Thymus (tissue), 14 donors: ENCODE measurements at places on chromosomes 16 and 17.

GRCh38 chr16:5010576-5011329 is 23.0 kb downstream of the NAGPA start:
- no peaks in the 10 kb centered on the region for H3K4me1 ChIP-seq
- DNase-seq: no peak

- DNase-seq: no peak
- H3K27me3 ChIP-seq: no peaks in the 10 kb centered on the region
- H3K4me3 ChIP-seq: no peak overlapping the region
- H3K27ac ChIP-seq: no peak overlapping the region
These were observed 37.4 kb downstream of the TK2 start for GRCh38 chr16:66512272-66513110.

- H3K4me1 ChIP-seq: peaks cover 7% of the 10 kb centered on the region
- H3K27me3 ChIP-seq: no peaks in the 10 kb centered on the region
- H3K4me3 ChIP-seq: no peak overlapping the region
- H3K27ac ChIP-seq: no peak overlapping the region
- peaks cover 4% of the 10 kb centered on the region for H3K36me3 ChIP-seq
These were observed 4.5 kb upstream of the PHAF1 start for GRCh38 chr16:67105246-67105645.

DNA sequence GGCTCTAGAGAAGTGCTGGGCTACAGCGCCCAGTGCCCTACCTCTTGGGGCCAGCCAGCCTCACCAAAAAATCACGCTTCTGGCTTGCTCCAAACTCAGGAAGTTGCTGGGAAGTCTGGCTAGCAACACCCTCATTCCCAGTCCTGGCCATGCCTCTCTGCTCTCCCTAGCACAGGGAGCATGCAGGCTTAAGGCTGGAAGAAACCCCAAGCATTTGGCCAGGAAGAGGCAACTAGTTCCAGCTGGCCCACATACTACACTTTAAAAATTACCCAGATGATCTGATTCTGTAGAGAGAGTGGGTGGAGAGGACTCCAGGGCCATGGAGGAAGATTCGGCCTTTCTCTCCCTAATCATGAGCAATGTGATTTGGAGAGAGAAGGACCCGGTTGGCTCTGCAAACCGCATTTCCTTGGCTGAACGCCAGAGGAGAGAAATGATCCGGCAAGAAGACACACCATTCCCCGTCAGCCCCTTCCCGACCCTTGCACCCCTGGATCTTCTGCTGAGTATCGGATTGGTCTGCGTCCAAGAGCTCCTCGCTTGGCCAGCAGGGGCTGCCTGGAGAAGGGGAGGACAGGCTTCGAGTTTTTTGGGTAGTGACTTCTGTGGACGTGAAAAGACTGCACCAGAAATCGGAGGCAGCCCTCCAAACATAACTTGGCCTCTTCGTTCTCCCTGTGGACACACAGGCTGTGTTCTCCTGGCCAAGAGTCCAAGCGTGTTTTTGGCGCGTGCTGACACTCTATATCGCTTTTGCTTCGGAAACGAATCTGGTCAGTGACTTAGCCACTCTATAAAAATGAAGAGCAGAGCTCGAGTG is 406.3 kb downstream of the WWOX start:
- H3K4me1 ChIP-seq: no peaks in the 10 kb centered on the region
- H3K27ac ChIP-seq: no peak overlapping the region
- no peak overlapping the region for H3K4me3 ChIP-seq
- H3K27me3 ChIP-seq: no peaks in the 10 kb centered on the region
- DNase-seq: no peak
- no peaks in the 10 kb centered on the region for H3K36me3 ChIP-seq
